H9 (cell line): ENCODE measurements at places on chromosomes 2 and 18.

GRCh38 chr2:20542746-20543468 lies 96.0 kb downstream of the RHOB start:
- DNase-seq = no peak

DNA sequence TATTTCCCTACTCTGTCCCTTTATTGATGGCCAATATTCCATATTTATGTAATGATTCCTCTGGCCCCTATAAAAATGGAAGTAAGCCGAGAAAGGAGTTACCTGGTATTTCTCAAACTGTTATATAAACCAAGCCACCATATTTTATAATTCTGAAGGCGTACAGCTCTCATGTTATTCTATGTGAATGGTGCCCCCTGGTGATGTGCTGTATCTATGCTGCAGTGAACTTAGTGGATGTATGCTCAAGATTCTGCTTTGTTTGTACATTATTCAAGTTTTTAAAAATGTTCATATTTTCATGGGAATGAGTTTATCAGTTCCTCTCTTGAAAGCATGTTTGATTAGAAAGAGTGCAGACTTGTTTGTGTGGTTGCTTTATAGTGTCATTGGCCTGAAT lies 194.5 kb upstream of the LRRTM1 start:
- DNase-seq = no peak

- DNase-seq = no peak
These were observed 27.6 kb downstream of the PAX8 start for GRCh38 chr2:113251118-113251517.

DNA sequence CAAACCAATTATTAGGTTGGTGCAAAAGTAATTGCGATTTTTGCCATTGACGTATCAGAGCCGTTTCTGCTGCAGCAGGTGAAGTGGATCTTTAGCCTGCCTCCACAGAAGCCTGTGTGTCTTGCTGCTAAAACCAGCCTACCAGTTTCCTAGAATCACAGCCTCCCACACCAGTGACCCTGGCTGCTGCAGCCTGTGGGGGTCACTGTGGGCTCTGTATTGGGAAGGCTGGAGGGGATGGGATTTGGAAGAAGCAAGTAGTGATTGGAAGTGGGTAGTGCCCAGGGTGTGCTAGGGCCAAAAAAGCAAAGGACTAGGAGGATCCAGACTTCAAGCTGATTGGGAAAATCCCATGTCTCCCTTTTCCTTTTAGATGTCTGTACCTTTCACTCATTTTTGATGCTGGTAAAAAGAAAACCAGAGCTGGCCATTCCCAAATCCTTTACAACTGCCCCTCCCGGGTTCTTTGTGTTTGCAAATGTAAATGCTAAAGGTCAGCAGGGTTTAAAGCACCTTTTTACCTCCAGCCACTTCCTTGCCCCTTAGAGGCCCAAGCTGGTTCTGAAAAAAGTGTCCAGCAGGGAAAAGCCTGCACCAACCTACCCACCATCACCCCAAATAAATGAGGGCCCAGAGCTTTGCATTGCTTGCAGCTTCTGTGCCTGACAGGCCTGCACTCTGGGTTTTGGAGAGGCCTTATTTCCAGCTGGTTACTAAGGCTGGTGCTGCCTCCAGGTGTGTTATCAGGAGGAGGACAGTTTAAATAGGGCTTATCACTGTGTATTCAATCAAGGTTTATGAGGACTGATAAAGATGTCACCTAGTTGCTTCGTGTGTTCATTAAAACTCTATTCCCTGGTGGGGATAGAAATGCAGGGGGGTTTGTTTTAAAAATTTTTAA lies 172.0 kb downstream of the MIB1 start:
- DNase-seq = no peak

GRCh38 chr2:149540138-149540537 lies 47.4 kb downstream of the MMADHC start:
- DNase-seq = no peak

DNA sequence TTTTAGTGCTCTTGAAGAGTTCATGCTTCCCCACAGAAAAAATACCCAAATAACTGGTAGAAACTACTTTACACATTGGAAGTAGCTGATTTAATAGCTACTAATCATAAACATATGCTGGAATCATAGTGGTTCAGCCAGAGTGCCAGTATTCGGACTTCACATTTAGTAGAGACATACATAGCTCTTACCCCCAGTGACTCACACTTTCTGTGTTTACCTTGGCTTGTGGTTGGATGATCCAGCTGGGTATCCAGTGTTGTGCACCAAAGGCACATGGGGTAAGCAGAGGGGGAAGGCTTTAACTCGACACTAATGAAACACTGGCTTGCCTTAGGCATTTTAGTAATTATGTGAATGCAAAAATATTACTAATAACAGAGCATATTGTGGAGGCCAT lies 18.1 kb downstream of the ARHGAP28 start:
- DNase-seq = no peak

GRCh38 chr2:112048236-112048592 lies 6.9 kb upstream of the TMEM87B start:
- DNase-seq = no peak

GRCh38 chr2:172804423-172804822 lies 68.8 kb downstream of the RAPGEF4 start:
- DNase-seq = no peak

GRCh38 chr2:100240386-100240785 lies 81.9 kb downstream of the LONRF2 start:
- DNase-seq = no peak

DNA sequence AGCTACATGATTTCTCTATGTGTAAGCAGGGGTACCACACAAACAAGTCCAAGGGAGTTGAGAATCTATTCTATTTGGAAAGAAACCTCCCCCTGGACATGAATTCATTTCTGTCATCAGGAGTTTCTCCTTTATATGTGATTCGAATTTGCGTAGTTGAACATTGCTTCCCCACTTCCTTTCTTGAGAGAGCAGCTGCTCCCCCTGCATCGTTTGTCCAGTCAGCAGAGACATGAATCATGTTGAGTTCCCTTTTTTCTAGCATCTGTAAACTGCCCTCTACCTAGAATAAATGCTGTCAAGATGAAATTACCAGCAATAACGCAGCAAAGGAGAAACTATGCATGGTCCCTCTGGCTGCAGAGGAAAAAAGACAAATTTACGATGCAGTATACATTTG lies 73.8 kb downstream of the KIF5C start:
- no peak for DNase-seq

- DNase-seq = no peak
These were observed 18.1 kb upstream of the B4GALT6 start for GRCh38 chr18:31702449-31702848.

GRCh38 chr18:56268952-56269351 lies 369.4 kb downstream of the TXNL1 start:
- DNase-seq = no peak

- no peak for DNase-seq
These were observed 79.1 kb downstream of the MOGAT1 start for GRCh38 chr2:222750533-222750932.

DNA sequence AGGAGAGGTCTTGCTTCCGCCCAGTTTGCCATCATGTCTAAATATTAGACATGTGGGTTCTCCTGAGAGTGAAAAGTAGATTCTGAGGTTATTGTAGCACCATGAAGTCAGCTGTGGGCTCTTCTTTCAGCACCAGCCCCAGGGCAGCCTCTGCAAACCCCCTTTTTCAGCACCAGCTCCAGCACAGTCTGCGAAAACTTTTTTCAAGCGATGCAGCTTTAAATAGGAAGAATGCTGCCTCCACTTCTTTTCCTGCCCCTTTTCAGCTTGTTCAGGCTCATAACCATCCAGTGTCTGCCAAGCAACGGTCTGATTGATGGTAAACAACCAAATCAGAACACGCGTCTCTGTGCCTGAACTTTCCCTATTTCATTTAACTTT lies at the start of gene COL5A2:
Gene COL5A2 (minus strand): TSS at position 192 of the 381 bp plus-strand sequence. CDS start 157 bp downstream, at position 35.
- DNase-seq = peak; percentile 42
